ENCODE measurements at places on chromosomes 11 and 22.

- no peak for DNase-seq
Observed at GRCh38 chr11:9570313-9571025, 3.0 kb upstream of the WEE1 start.

DNA sequence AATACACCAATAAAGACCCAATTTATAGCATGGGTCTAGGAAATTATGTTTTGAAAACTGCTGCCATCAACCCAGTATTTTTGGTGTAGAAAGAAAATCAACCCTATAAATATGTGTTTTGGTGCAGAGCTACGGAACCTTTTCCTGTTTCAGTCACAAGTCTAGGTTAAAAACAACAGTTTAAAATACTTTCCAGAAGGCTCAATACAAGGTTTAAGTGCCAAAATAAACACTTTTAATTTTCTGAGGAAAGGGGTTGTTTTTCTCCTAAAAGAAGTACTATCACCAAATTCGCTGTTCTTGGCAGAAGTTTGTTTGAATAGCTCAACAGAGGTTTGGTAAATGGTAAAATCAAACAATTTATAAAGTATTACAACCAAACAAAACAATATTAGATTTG lies 201.3 kb downstream of the TMEM135 start:
- DNase-seq: no peak

- DNase-seq: no peak
Observed at GRCh38 chr11:32331098-32331497, 104.2 kb downstream of the WT1 start.

GRCh38 chr11:121661880-121662486 lies 209.2 kb upstream of the SORL1-AS1 start:
- DNase-seq: no peak

DNA sequence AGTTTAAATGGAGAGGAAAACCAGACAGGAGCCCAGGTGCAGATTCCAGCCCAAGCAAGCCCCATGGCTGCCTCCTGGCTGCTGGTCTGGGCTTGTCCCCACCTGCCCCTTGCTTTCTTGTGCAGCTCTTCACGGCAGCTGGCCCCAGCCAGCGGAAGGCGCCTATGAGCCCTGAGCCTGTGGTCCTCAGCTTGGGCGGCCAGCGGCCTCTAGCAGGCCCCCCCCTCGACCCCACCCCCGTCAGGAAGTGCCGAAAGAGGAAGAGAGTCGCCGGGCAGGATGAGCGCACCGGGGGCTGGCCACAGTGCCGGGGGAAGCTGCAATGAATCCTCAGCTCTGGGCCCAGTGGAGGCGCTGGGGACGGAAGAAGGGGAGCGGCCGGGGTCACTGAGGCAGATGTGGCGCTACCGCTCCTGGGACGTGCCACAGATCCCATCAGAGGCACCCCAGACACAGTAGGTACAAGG lies 2.1 kb upstream of the DGKZ start:
- peak; percentile 83 for DNase-seq

Measured in Right ventricle myocardium superior (tissue), 1 donor.